ENCODE measurements at places on chromosomes 2 and 18. TPM values are rescaled to one million over a fixed set of nuclear protein-coding genes. Genes with fewer than 3 reads are reported as not detected.

LYPD6B gene
- not detected for total RNA-seq

- H3K36me3 ChIP-seq: no peaks in the 10 kb centered on the region
- H3K27ac ChIP-seq: no peak overlapping the region
- H3K4me3 ChIP-seq: no peak overlapping the region
Measured at GRCh38 chr2:235502336-235502735, 8.5 kb downstream of the AGAP1 start.

DNA sequence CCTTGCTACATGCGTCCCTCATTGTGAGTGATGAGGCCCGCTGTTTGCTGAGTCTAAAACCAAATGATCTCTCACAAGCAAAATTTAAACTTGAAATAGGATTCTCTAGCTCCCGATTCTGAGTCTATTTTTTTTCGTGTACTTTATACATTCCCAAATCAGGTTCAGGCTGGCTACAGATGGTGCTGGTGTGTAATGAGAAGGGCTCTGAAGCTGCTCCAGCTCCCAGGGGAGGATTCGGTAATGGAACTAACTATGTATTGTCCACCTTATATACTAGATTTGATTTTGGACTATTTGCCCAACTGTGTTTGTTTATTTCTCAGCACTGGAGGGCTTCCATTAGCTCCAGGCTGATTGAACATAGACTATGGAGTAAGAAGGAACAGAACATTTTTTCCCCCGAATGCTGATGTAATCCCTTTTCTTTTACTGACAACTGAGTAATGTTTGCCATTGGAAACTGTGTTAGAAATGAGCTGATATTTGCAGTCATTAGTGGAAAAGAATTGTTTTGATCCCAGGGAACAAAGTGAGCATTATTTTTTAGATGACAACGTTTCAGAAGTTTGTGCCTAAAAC is 274.0 kb upstream of the FIGN start:
- no peaks in the 10 kb centered on the region for H3K36me3 ChIP-seq
- H3K27ac ChIP-seq: no peak overlapping the region
- H3K4me3 ChIP-seq: no peak overlapping the region
- DNase-seq: no peak
- H3K27me3 ChIP-seq: no peaks in the 10 kb centered on the region

RAMP1 gene
- total RNA-seq: 1.5 TPM

DNA sequence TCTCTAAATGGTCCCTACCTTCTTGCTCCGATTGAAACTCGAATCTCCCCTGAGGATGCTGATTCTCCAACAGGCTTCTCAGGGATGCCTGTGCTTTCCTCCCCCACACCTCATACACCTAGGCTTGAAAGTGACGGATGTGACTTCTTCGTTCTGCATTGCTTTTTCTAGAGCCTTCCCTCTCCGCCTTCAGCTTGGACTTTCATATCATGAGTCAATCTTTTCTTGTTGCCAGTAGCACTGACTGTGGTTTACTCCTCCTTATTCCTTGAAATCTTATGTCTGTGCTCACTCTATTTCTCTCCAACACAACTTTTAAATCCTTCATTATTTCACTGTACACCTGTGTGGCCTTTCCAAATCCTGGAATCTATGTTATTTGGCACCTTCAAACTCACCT is 451.4 kb downstream of the TMX3 start:
- no peaks in the 10 kb centered on the region for H3K27me3 ChIP-seq
- no peak for DNase-seq
- H3K4me1 ChIP-seq: no peaks in the 10 kb centered on the region
- no peaks in the 10 kb centered on the region for H3K36me3 ChIP-seq
- H3K27ac ChIP-seq: no peak overlapping the region
- H3K4me3 ChIP-seq: no peak overlapping the region

- H3K4me3 ChIP-seq: no peak overlapping the region
- H3K4me1 ChIP-seq: no peaks in the 10 kb centered on the region
- no peak for DNase-seq
- H3K27ac ChIP-seq: no peak overlapping the region
Measured at GRCh38 chr2:225615514-225615913, 216.0 kb downstream of the NYAP2 start.

DNA sequence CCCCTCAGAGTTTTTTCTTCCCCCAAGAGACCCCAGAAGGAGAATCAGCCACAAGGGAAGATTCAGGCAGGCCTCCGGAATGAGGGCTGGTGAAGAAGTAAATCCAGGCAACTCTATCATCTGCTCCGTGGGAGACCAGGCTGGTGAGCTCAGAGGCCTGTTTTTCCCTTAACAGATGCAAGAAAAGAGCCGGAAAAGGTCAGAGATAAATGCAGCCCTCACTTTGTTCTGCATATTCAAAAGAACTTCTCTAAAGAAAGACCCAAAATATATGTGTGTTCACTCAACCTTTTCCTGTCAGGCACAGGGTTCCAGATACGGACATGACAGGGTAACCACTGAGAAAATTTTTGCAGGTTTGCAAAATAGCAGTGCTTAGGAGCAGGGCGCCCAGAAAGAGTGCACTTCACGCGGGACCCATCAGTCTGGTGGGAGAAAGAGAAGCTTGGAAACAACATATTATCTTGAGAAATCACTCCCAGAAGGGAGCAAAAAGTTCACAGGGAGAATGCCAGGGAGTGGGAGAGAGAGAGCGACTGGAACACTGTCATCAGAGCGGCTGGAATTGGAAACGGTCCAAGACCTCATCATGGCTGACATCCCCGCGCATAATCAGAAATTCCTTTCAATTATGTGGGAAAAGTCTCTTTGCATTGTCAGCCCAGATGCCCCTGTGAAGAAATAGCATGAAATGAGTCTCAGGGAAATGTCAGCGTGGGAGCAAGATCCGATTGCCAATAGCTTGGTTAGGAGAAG is 244.8 kb upstream of the SLC14A2 start:
- no peak for DNase-seq
- no peak overlapping the region for H3K4me3 ChIP-seq
- no peaks in the 10 kb centered on the region for H3K36me3 ChIP-seq
- no peaks in the 10 kb centered on the region for H3K4me1 ChIP-seq
- H3K27ac ChIP-seq: no peak overlapping the region
- peaks cover 35% of the 10 kb centered on the region for H3K27me3 ChIP-seq

Measured in natural killer cell treated with Interleukin-12 subunit alpha and Interleukin-12 subunit beta and Interleukin-15 and Interleukin-18, amount 100 ng/mL, for 72 hours (primary cell).